ENCODE measurements at places on chromosomes 5 and 9.
A peak's percentile ranks its signal among the peaks of the same experiment; 100 is the strongest.

GRCh38 chr5:79236362-79236969, 535 bp downstream of the JMY start:
- peak; percentile 81 for DNase-seq

GRCh38 chr9:94663140-94663539, 23.8 kb upstream of the FBP1 start:
- DNase-seq, result no peak

DNA sequence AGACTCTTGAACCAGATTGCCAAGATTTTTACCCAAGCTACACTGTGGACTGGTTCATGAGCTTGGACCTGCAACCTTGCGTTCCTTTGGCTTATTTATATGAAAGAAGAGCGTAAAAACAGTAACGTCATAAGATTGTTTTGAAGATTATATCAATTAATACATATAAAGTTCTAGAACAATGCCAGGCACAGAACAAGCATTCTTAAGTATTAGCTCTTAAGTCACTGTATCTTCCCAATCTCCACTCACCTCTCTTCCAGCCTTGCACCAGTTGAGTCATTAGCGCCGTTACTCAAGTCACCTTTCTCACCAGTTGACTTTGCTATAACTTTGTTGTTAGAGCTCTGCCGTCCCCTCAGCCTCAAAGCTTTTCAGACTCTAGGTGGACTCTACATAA, 415.7 kb downstream of the PLK2 start:
- DNase-seq, result no peak

DNA sequence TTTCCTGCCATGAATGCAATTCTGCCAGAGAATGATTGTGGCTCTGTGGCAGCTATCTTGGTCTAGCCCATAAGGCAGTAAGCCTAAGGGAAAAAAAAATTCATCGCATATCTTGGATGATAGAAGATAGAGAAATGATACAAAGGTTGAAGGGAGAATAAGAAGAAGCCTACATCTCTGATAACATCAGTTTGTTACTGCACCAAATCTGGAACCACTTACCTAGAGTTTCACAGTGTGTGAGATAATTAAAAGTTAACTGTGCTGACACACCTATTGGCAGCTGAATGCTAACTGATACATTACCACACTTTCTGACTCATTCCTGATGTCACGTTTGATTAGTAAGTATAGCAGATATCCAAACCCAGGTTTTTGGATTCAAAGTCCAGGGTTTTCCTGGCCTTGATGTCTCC, 91.6 kb upstream of the TAF11L2 start:
- DNase-seq, result no peak

- DNase-seq, result no peak
Observed at GRCh38 chr9:36189976-36190375, 745 bp upstream of the CLTA start.

DNA sequence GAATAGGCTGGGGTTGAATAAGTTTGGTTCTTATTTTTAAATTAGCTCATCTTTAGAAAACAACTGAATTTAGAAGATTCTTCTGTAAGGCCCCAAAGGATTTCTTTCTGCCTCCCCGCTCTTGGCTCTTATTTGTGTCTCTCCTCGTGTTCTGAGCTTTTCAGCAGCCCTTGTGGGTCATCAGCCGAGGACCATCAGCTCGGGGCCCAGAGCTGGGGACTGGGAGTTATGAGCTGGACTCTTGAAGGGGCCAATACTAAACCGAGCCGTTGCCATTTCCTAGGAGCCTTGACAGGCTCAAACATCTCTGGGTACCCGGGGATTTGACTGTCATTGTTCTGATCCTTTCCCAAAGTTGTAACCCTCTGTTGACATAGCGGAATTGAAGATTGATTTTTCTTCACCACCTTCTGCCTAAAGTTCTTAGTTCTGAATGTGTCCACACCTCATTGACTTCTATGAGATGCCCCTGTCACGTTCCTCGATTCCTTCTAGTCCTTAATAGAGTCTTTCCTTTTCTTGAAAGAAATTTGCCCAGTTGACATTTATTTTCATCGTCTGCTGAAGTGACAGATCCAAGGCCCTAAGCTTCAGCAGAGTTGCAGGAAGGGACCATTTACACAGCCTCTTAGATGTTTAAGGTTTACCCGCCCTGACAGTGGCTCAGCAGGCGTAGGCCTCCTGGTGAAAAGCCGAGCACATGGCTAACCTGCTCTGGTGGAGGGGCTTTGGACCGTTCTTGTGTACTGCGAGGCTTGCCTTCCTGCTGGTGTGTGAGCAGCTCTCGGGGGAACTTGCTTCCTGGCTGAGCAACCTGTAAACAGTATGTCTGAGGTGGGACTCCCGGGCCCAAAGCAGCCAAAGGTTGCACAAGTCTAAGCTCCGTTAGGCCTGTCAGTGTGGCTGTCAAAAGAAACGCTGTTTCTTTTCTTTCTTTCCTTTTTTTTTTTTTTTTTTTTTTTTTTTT, 24.0 kb downstream of the ABL1 start:
- no peak for DNase-seq

DNA sequence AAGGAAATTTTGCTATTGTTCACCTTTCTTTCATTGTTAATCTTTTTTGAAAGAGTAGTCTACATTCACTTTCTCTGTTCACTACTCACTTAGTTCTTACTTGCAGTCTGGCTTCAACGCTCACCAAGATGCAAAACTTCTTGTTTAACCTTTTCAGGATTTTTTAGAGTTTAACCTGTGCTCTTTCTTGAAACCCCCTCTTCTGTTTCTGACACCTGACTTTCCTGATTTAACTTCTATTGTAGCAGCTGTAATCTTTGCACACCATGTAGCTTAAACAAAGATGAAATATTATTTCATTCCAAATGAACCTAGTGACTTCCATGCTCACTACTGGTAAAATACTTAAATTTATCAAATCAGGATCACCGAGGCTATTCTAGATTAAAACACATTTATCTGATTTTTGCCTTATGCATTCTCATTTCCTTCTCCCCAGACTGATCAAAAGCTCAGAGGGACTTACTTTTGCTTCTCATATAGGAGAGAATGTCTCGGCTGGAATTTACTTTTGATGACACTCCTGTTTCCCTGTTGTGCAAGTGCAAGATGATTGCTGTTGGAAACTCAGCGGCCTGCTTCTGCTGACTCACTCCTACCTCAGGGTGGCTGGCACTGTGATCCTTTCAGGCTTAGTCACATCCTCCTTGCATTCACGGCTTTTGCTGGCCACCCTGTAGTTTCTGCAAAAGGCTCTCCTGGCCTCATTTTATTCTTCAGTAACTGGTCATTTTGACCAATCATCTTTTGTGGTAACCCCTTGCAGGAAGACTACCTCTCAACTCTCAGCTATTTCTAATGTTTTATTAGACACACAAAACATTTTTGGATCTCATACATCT, 109.3 kb upstream of the IFNE start:
- DNase-seq, result peak; percentile 88

DNA sequence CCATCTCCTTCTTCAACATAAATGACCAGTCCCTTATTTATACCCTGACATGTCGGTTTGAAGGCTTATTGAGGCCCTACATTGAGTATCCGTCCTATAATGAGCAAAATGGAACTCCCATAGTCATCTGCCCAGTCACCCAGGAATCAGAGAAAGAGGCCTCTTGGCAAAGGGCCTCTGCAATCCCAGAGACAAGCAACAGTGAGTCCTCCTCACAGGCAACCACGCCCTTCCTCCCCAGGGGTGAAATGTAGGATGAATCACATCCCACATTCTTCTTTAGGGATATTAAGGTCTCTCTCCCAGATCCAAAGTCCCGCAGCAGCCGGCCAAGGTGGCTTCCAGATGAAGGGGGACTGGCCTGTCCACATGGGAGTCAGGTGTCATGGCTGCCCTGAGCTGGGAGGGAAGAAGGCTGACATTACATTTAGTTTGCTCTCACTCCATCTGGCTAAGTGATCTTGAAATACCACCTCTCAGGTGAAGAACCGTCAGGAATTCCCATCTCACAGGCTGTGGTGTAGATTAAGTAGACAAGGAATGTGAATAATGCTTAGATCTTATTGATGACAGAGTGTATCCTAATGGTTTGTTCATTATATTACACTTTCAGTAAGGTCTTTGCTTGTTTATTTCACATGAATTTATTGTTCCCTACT, 38.2 kb upstream of the BTNL3 start:
- DNase-seq, result no peak

DNA sequence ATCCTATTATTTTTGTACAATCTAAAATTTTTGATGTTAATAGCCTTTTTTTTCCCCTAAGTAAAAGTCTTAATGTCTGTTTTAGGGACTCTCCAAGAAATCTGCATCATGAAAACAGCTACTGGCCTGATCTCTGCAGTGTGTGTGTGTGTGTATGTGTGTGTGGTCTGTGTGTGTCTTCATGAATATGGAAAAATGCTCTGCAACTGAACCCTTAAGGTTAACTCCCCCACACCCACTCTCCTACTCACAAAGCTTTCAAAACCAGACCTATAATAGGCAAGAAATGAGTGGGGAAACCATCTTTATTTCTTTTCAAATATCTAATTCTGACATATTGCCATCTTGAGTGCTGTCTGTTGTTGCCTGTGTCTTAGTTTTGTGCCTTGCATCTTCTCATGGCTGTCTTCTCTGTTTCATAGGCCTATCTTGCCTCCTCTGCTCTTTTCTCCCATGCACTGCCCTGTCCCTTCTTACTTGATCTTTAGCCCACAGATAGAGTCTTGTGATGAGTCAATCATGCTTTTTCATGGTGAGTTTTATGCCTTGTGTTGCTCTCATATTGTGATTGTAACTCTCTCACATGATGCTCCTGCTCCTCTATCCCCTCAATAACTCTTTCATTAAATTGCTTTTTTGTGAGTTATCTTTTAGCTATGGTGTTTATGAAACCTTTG, 68.3 kb downstream of the CHSY3 start:
- no peak for DNase-seq

DNA sequence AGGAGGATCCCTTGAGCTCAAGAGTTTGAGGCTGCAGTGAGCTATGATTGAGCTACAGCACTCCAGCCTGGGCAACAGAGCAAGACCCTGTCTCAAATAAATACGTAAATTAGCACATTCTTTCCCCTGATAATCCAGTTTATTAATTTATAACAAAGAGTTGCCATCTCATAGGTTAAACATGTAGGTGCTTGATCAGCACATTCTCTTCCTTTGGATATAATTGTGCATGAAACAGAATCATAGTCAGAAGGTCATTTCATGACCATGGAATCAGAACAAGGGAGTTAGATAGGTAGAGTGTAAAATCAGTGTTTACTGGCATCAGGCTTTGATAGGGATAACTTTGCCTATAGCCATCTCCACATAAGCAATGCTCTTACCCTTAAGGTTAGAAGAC, 43.0 kb upstream of the KIAA1958 start:
- no peak for DNase-seq

GRCh38 chr5:156715287-156715686, 134.8 kb upstream of the PPP1R2B start:
- no peak for DNase-seq

GRCh38 chr5:73363911-73364730, 84.5 kb downstream of the FOXD1 start:
- no peak for DNase-seq

DNA sequence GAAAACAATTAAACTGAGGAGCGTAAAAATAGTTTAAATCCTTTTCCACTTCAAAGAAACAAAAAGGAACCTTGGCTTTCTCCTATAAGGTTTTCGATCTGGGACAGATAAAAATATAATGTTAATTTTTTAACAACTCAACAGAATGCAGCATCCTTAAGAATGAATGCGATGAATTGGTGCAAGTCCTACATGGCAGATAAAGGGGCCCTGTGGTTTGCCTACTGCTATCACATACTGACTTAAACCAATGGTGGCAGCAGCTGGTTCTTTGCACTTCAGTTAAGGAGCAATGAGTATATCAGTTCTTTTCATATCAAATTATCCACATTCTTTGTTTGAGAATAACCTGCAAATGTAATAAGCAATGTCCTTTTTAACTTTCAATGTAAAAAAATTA, 12.4 kb upstream of the TYRP1 start:
- DNase-seq, result no peak

GRCh38 chr9:137116027-137116507, 1.5 kb upstream of the DPP7 start:
- no peak for DNase-seq

GRCh38 chr5:143245929-143246561, 157.4 kb downstream of the NR3C1 start:
- DNase-seq, result no peak

- DNase-seq, result no peak
Observed at GRCh38 chr9:107759009-107759822, 269.6 kb upstream of the KLF4 start.

DNA sequence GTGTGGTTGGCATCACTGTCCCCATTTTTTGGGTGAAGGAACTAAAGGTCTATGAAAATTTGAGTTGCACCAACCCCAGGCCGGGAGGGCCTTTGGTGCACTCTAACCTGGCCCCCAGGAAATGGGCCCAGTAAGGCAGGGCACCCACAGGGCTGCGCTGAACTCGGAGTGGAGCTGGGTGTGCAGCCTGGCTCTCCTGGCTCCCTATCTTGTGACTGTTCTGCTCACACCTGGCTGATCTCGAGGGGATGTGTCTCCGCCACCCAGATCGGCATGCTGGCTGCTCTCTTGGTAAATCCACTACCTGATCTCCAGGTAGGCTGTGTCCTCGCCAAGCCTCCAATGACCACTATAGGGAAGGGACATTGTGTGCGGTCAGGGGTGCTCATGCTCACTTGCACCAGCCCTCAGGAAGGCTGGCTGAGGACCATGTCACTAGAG, 259.8 kb downstream of the NSG2 start:
- no peak for DNase-seq

GRCh38 chr9:121262423-121262822, 5.5 kb upstream of the GSN start:
- no peak for DNase-seq

Measured in endodermal cell (in vitro differentiated cells).